Activated CD8-positive, alpha-beta memory T cell treated with anti-CD3 and anti-CD28 coated beads, Interleukin-2, amount 50 U/mL, for 48 hours (primary cell): ENCODE measurements at places on chromosomes 3 and 15.

DNA sequence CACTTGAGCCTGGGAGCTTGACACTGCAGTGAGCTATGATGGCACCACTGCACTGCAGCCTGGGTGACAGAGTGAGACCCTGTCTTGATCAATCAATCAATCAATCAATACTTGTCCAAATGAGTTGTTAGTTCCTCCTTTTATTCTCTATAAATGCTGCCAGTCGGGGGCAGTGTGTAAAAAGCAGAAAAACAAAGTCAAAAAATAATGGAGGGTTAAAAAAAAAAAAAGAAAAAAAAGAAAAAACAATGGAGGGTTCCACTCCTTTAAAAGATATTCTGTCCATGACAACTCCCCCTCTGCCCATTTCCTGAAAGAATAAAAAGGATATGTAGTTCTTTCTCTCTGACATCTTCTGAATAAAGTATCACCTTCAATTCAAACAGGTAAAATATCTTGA is 1068.6 kb downstream of the FHIT start:
- no peak for DNase-seq

GRCh38 chr3:1962396-1963088 is 136.1 kb upstream of the CNTN4 start:
- no peak for DNase-seq

DNA sequence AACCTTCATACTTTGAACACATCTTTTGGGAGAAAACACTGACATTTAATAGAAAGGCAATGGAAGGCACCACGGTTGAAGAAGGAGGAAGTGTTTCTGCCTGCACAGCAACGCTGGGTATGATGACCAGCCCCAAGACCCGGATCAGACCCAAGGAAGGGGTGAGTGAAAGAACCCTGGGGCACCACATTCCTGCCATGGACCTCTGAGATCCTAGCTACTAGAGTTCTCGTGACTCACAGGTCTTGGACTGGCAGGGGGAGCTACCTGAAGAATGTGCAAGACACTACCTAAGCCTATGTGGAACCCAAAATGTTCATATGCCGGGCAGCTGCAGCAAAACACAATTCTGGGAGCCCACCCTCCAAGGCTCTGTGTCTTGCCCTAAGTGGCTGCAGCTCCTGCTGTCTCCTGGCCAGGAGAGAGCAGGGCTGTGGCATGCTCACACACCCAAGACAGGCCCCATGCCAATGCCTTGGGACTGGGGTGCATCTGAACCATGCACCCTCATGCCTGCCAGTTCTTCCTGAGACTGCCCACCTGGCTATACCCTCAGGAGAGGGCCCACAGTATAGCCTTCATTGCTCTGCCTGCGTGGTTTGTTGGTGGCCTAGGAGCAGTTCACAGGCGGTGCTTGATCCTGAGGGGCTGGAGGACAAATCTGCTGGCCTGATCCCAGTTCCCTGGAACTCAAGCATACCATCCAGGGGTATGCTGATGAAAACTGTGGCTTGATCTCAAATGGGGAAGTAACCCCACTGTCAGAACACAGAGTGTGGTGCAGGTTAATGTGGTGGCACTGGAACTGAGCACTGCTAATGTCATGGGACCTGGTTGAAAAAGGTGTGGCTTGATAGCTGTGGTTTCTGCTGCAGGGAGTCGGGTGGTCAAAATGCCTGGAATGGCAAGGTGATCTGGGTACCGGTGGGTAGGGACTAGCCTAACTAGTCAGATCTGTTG is 353.3 kb upstream of the ARHGEF26 start:
- no peak for DNase-seq

- no peak for DNase-seq
Observed at GRCh38 chr3:118146658-118147375, 887.8 kb downstream of the IGSF11 start.

- DNase-seq = no peak
Observed at GRCh38 chr3:13854492-13854891, 25.4 kb downstream of the WNT7A start.

GRCh38 chr3:13378155-13378554 is 42.0 kb downstream of the NUP210 start:
- DNase-seq = no peak

GRCh38 chr15:60115579-60116380 is 111.7 kb downstream of the FOXB1 start:
- DNase-seq = no peak
